C1 segment of cervical spinal cord (tissue), 14 donors: ENCODE measurements at places on chromosomes 11 and 22.
A peak's percentile ranks its signal among the peaks of the same experiment; 100 is the strongest.

- DNase-seq, result no peak
Observed at GRCh38 chr11:83448686-83449085, 162.5 kb upstream of the CCDC90B start.

DNA sequence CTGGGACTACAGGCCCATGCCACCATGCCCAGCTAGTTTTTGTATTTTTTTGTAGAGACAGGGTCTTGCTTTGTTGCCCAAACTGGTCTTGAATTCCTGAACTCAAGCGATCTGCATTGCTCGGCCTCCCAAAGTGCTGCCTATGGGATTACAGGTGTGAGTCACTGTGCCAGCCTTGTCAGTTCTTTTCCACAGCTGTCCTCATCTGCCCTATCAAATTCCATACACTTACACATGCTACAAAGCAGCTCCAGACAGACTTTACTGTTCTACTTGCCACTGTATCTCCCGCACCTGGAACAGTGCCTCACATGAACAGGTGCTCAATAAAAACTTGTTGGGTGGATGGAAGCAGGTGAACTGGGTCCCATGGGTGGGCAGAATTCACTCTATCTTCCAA is 8.2 kb downstream of the STX5 start:
- no peak for DNase-seq

- DNase-seq, result no peak
Observed at GRCh38 chr11:36019722-36020121, 75.9 kb downstream of the LDLRAD3 start.

GRCh38 chr22:31044262-31044861 is 36.8 kb upstream of the SMTN start:
- no peak for DNase-seq

DNA sequence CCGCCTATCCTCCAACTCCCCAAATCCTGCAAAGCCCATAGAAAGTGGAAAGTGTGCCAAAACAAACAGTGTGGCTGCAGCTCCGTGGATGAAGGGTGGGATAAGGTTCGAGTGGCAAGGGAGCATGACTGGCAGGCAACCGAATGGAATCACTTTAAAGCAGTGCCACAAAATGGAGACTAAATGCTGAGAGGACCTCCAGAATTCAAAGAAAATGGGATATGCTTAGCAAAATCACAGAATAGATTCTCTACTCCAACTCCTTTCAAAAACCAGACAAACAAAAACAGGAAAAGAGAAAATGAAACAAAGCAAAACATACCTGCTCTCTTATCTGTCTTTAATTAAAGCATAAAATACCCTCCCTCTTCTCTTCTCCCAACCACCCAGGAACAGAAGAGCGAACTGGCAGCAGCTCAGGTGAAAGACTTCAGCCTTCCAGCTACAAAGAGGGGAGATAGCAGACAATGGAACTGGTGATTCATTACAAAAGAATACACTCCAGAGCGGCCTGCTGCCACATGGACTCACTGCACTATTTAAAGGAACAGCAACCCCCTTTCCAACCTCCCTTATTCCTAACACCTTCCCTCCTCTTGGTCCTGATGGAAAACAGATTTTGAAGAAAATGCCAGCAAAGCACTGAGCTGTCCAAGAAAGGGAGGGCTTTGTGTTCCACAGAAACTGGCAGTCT is 118.5 kb downstream of the APOL5 start:
- DNase-seq, result peak; percentile 6

- DNase-seq, result peak; percentile 8
Observed at GRCh38 chr11:19595840-19596751, 116.5 kb upstream of the NAV2 start.
